Heart right ventricle (tissue), 16 donors: ENCODE measurements at places on chromosomes 3 and 15. TPM values are rescaled to one million over a fixed set of nuclear protein-coding genes. Genes with fewer than 3 reads are reported as not detected.

GRCh38 chr3:196055683-196056270 lies 26.1 kb downstream of the TFRC start:
- H3K36me3 ChIP-seq = no peaks in the 10 kb centered on the region
- H3K4me1 ChIP-seq = no peaks in the 10 kb centered on the region
- H3K4me3 ChIP-seq = no peak overlapping the region
- no peak for DNase-seq
- H3K27me3 ChIP-seq = no peaks in the 10 kb centered on the region
- no peak overlapping the region for H3K27ac ChIP-seq

- peaks cover 79% of the 10 kb centered on the region for H3K4me1 ChIP-seq
- peak overlapping the region; percentile 100 for H3K27ac ChIP-seq
Measured at GRCh38 chr3:39148435-39149058, 4.8 kb downstream of the CSRNP1 start.

GRCh38 chr15:92283813-92284212 lies 109.9 kb upstream of the ST8SIA2 start:
- no peak overlapping the region for H3K27ac ChIP-seq
- H3K36me3 ChIP-seq = no peaks in the 10 kb centered on the region
- no peak for DNase-seq
- no peaks in the 10 kb centered on the region for H3K27me3 ChIP-seq
- no peaks in the 10 kb centered on the region for H3K4me1 ChIP-seq

PARP15 gene
- polyA plus RNA-seq = 0.23 TPM

DNA sequence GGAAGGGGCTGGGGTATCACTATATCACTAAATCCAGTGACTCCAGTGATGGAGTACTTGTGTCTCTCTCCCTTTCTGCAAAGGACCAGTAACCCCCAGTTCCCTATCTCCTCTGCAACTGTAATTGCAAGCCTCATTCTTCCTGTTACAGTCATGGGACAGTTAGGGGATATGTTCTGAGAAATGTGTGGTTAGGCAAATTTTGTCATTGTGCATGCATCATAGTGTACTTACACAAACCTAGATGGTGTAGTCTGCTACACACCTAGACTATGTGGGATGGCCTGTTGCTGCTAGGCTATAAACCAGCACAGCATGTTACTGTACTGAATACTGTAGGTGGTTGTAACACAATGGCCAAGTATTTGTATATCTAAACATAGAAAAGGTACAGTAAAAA lies 2.2 kb downstream of the VPS8 start:
- H3K4me1 ChIP-seq = peaks cover 66% of the 10 kb centered on the region
- no peak overlapping the region for H3K27ac ChIP-seq
- H3K27me3 ChIP-seq = no peaks in the 10 kb centered on the region
- H3K36me3 ChIP-seq = peaks cover 14% of the 10 kb centered on the region
- DNase-seq = no peak

GRCh38 chr3:35723480-35724097 lies 84.3 kb downstream of the ARPP21 start:
- no peaks in the 10 kb centered on the region for H3K36me3 ChIP-seq
- no peaks in the 10 kb centered on the region for H3K27me3 ChIP-seq
- no peak overlapping the region for H3K4me3 ChIP-seq

- H3K4me1 ChIP-seq = peaks cover 73% of the 10 kb centered on the region
- H3K4me3 ChIP-seq = no peak overlapping the region
- H3K36me3 ChIP-seq = peaks cover 25% of the 10 kb centered on the region
- H3K27ac ChIP-seq = peak overlapping the region; percentile 31
Measured at GRCh38 chr3:105844704-105845103, 24.1 kb downstream of the CBLB start.

- peaks cover 60% of the 10 kb centered on the region for H3K4me1 ChIP-seq
- H3K4me3 ChIP-seq = peak overlapping the region; percentile 60
- no peaks in the 10 kb centered on the region for H3K27me3 ChIP-seq
- no peak for DNase-seq
- peaks cover 42% of the 10 kb centered on the region for H3K36me3 ChIP-seq
Measured at GRCh38 chr3:52246728-52247408, 1.3 kb downstream of the PPM1M start.

MNS1 gene
- 0.88 TPM for polyA plus RNA-seq

GCSAM gene
- 0.04 TPM for polyA plus RNA-seq

LRRK1 gene
- polyA plus RNA-seq = 1.8 TPM

- no peaks in the 10 kb centered on the region for H3K27me3 ChIP-seq
- no peak overlapping the region for H3K4me3 ChIP-seq
- no peaks in the 10 kb centered on the region for H3K36me3 ChIP-seq
- no peak overlapping the region for H3K27ac ChIP-seq
- no peak for DNase-seq
Measured at GRCh38 chr3:189786479-189787064, 155.4 kb downstream of the TP63 start.

PLCL2 gene
- polyA plus RNA-seq = 12.8 TPM

DNA sequence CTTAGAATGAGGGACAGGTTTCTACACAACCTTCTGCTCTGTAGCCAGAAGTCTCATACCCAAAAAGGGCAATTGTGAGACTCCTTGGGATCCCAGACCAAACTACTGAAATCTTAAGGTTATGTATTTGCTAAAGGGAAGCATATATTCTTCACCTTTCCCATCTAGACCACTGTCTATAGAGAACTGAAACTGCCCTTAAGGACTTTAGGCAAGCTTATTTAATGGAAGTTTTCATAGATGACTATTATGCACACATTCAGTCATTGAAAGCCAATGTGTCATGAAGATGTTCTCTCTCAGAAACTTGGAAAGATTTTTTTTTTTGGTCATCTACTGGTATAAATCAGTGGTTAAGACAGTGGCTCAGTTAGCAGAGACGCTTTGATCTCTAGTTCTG lies 365.3 kb downstream of the MCTP2 start:
- H3K4me3 ChIP-seq = no peak overlapping the region
- H3K36me3 ChIP-seq = no peaks in the 10 kb centered on the region
- no peak overlapping the region for H3K27ac ChIP-seq
- H3K27me3 ChIP-seq = no peaks in the 10 kb centered on the region
- no peak for DNase-seq
- H3K4me1 ChIP-seq = no peaks in the 10 kb centered on the region

GRCh38 chr15:34460451-34460850 lies 22.8 kb upstream of the GOLGA8A start:
- no peak overlapping the region for H3K4me3 ChIP-seq
- no peaks in the 10 kb centered on the region for H3K36me3 ChIP-seq
- H3K27me3 ChIP-seq = no peaks in the 10 kb centered on the region
- no peak for DNase-seq
- H3K4me1 ChIP-seq = no peaks in the 10 kb centered on the region

DNA sequence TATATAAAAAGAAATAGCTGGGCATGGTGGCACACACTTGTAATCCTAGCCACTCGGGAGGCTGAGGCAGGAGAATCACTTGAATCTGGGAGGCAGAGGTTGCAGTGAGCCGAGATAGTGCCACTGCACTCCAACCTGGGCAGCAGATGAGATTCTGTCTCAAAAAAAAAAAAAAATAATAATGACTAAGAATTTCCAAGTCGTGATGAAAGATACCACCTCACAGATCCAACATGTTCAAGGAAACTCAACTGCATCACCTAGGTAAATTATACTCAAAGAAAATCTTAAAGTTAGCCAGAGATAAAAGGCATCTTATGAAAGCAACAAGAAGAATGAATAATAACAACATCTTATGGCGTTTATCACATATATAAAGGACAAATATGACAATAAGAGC lies 50.1 kb downstream of the DOCK3 start:
- DNase-seq = no peak
- no peaks in the 10 kb centered on the region for H3K4me1 ChIP-seq
- H3K36me3 ChIP-seq = no peaks in the 10 kb centered on the region
- no peak overlapping the region for H3K4me3 ChIP-seq
- no peak overlapping the region for H3K27ac ChIP-seq
- no peaks in the 10 kb centered on the region for H3K27me3 ChIP-seq
